ENCODE measurements at places on chromosomes 7 and 10.

DNA sequence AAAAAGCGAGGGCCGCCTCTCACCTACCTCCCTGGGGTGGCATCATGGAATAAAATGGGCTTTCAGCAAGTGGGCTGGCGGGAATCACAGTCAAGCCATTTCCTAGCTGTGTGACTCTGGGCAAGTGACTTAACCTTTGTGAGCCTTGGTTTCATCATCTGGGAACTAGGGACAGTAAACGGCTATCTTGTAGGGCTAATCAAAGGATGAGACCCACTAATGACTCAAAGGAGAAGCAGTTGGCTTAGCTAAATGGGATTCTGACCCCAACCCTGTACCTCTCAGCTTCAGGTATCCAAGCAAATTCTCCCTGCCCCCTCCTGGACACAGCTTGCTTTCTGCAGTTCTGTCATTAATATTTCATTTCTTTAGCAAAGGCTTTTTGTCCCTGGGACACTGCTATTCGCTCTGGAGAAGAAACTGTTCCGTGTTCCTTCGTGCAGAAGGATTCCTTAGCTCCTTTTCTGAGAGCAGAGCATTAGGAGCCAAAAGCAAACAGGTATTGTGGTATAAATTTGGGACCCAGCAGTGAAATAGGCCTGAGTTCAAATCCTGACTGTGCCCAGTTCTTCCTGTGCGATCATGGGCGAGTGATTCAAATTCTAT is 25.9 kb downstream of the TRIM8 start:
- no peak for DNase-seq

GRCh38 chr7:102396710-102397019 is 502 bp downstream of the PRKRIP1 start:
- no peak for DNase-seq

DNA sequence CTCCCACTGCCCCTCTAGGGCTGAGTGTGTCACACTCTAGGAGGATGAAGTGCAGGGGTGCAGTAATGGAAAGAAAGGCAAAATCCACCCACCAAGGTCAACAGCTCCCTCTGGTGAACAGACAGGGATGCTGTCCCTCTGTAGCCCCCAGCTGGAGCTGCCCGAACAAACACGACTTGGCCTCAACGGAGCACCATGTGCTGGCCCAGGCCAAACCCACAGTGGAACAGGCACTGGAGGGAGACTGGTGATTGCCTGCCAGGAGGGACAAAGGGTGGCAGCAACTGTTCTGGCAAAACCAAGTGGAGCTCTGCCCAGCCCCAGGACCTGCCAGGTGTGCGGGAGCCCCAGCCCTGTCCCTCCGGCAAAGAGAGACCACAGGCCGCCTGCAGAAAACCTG is 20.7 kb downstream of the PDIA4 start:
- DNase-seq: no peak

DNA sequence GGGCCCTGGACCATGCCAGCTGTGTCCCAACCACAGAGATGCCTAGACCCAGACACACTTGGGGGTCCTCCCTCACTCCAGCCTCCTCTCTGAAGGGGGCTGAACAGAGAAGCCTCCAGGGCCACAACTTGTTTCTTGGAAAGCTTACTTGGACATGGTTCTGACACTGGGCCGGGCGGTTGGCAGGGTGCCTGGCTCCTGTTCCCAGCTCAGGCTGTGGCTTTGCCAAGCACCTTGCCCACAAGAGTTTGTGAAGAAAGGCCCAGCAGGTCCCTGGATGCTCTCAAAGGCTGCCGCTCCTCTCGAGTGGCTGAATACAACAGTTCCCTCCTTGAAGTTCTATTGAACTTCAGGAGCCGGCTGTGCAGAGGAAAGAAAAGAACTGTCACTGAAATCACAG is 181.6 kb downstream of the PTPN20 start:
- DNase-seq: no peak

DNA sequence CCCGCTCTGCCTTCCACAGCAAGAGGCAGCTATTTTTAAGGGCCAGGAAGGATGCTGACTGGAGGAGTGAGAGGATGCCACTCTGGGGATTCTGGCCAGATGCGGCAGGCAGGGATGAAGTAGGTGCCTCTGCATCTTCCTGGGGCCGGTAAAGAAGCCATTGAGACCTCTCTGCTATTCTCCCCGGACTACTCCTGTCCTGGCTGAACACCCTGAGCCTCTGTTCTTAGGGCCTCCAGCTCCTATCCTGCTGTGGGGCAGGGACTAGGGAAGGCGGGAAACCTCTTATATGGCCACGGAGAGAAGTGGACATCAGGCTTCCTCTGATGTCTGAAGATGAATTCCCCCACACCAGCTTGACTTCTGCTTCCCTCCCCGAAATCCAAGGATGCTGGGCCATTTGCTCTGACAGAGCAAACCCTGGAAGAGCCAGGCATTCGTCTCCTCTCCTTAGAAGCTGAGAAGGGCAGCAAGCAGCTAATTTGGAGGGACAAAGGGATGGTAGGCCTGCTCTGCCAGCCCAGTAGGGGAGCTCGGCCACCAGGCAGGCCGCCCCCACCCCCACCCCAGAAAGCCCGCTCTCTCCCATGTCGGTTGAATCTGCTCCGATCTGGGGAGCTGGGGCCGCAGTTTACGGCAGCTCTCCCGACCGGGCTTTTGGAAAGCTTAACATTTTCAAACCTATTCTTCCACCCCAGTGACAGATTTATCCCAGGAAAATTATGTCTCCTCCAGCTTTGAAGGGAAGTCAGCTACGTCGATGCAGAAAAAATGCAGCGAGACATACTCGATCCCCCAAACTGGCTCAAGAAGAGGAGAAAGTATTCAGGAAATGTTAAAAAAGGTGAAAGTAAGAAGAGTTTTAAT is 2.8 kb downstream of the FGF8 start:
- no peak for DNase-seq

DNA sequence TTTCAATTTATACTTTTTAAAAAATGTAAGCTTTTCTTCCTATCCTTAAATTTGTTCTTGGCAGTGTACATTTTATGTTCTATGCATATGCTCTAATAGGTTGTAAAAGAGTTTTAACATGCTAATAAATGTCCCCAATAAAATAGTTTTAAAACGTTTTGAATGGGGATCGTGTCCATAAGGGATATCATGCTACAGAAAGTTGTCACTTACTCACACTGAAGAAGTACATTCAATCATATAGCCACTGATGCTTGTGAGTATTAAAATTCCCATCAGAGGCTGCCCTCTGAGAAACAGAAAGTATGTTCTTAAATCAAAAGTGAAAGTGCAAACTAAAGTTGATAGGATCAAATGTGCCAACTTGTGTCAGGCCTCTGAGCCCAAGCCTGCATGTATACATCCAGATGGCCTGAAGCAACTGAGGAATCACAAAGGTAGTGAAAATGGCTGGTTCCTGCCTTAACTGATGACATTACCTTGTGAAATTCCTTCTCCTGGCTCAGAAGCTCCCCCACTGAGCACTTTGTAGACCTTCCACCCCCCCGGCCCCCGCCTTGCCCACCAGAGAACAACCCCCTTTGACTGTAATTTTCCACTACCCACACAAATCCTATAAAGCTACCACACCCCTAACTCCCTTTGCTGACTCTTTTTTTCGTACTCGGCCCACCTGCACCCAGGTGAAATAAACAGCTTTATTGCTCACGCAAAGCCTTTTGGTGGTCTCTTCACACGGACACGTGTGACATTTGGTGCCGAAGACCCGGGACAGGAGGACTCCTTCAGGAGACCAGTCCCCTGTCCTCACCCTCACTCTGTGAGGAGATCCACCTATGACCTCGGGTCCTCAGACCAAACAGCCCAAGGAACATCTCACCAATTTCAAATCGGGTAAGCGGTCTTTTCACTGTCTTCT is 877 bp upstream of the NOD1 start:
- peak; percentile 63 for DNase-seq

GRCh38 chr10:3666525-3667302 is 118.3 kb downstream of the KLF6 start:
- DNase-seq: no peak

DNA sequence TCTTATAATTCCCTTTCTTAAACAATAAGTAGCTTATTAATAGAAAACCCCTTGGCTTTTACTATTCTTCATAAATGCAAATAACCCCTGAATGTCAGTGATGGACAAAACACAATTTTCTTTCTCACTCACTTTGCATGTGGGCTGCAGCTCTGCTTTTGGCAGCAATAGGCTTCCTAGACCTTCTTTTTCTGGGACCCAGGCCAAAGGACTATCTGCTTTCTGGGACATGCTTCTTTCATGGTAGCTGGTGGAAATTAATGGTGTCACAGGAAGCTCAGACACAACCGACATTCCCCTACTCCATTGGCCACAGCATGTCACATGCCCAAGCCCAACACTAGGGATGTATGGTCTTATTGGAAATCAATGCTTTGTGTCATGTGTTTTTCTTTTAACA is 134.3 kb upstream of the MDFIC start:
- DNase-seq: no peak

DNA sequence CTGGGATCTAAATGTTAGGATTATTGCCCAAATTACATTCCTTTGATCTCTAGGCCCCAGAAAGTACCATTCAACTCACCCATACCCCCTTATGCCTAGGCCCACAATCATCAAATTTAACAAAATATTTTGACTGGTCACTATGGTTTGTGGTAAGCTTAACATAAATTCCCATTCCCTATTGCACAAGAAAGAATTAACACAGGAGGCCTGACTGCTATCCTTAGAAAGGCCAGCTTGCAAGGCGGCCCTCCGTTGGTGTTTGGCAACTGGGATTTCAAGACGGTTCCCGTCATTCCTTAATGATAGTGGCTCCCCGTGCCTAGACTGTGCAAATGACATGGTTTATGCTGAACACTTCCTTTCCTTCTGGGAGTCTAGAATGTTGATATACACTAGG is 29.6 kb downstream of the ARHGAP21 start:
- DNase-seq: no peak

DNA sequence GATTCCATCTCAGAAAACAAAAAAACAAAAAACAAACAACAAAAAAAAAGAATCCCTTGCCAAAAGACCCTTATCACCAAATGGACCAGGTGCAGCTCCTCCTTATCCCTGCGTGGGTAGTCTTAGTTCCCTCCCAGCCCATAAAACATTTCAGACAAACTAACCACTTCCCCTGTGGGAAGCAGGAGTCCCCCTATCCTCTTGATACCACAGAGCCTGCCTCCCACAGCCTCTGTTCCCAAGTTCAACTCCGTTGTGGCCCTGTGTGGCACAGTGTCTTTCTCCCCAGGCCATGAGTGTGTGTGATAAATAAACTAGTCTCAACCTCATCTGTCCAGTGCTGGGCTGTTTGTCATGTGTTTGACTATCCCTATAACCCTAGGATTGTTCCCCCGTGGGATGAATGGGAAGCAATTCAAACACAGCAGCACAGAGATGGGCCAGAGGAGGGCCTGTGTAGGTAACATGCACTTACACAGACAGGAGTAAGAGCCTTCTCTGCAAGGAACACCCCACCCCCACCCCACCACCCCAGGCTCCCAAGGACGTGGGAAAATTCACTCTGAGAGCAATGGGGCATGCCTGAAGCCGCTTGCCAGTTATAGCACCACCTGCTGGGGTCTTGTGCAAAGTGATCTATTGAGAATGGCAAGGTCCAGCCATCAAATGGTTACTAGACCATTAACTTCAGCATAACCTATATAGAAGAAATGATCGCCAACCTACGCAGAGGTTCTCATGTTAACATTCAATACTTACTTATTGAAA is 147.1 kb upstream of the GHITM start:
- peak; percentile 8 for DNase-seq

DNA sequence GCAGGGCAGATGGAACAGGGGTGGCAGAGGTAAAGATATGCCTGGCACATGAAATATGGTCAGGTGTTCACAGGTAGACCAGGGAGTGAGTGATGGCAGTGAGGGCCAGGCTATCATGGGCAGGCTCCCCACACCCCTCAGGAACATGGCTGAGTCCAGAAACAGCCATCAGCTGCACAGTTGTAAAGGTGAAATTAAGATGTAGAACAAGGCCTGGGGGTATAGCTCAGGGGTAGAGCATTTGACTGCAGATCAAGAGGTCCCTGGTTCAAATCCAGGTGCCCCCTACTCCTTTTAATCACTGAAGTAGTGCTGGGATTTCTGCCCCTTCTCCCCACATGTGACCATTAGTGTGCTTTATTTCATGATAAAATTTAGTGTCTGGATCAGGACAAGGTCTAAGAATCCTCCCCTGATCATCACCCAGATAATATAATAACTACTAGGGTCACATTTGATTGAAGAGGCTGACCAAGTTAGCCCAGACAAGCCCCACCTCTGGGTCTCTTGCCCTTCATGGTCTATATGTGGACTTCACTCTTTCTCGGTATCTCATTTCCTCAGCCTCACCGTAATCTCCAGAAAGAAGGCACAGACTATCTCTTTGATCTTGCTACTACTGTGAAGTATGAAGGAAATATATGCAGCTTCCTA is 69.0 kb downstream of the ZNF783 start:
- DNase-seq: peak; percentile 36

GRCh38 chr10:71623098-71623985 is 96.2 kb downstream of the C10orf105 start:
- no peak for DNase-seq
